ENCODE measurements at places on chromosomes 1 and 21.

DNA sequence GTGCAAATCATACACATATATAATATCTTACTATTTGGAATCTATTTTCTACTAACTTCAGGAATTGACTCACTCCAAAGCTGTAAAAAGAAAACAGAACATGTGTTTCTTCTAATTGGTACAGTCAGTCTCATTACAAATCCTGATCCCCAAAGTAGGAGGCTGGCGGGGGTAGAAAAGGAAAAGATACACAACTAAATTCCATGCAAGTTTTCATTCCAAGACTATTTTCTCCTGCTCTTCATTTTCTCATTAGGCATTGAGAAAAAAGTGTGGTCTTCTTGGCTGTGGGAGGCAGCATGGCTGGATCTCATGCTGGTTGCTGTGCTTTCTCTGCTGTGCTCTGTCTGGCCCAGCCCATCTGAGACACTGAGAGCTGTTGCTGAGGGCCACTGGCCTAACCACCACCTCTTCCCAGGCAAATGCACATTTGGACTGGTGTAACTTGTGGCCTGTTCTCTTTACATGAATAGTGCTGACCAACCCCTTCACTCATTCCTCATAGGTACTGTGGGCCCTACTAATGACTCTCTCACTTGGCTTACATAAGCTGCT, 1107.5 kb upstream of the B3GALT2 start:
- no peak for DNase-seq

DNA sequence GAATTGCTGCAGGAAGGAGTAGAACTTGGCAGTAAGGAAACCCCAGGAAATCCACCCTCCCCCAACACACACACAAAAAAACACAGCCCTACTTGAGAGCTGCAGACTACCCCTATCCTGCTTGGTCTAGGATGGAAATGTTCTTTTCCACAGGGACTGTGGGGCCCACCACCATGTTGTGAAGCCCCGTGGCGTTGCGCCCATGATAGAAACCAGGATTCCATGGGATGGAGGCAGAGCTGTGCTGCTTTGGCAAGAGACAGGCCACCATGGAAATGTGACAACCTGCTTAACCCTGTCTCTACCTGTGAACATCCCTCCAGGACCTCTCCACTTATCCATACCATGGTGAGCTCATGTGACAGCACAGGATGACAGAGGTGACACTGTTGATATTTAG, 121.1 kb upstream of the NGF start:
- DNase-seq, result no peak

DNA sequence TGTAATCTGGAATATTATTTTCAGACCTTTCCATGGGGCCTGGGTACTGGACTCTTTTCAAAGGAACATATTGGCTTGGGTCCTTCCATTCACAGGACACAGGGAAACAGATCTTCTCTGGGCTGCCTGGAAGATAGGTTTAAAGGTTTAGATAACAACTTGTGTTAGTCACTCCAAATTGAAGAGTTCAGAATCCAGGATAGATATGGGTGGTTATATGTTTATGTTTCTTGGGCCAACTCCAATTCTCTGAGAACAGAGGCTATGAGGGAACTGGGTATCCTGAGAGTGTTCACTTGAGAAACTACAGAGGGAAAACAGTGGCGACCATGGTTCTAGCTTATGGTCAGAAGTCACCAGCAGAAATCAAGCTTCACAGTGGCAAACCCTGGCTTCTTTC, 8.7 kb upstream of the PIGM start:
- DNase-seq, result no peak

GRCh38 chr1:197620714-197621163, 154.5 kb downstream of the DENND1B start:
- DNase-seq, result no peak

- DNase-seq, result no peak
Observed at GRCh38 chr1:2022063-2022770, 3.1 kb downstream of the GABRD start.

DNA sequence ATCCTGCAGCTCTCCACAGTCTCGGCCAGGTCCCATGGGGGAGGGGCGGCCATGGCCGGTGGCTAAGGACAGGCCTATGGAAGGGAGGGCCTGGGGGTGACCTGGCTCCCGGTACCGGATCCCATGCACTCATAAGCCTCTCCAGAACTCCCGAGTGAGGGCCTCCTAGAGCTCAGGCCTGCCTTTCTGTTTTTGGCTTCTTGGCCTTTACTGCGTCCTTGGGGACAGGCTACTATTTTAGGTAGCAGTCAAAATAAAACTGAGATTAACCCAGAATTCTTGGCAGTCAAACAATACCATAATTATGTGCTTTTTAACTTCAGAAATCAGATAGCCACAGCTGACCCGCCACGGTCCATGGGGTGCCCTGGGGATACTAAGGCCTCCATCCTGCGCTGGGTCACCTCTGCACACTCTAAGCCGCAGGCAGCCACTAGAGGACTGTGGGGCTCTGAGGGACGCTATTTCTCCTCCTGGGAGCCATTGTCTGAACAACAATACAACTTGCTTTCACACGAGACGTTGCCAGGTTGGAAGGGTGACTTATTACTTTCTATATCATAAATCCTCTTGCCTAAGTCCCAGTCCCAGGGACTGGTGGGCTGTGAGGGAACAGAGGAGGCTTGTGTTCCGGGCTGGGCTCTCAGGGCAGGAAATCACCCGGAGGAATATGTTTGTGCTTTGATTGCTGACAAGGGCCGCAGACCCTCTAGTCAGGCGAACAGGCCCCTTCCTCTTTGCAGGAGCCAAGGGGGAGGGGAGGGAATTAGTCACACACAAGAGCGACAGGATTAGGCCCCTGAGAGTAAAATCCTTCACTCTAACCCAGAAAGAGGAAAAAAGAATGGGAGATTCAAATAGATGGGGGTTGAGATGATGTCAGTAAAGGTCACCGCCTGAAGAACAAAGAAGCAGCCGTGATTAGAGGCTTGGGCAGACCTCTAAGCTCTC, 40.7 kb upstream of the BCAR3 start:
- no peak for DNase-seq

GRCh38 chr1:118145721-118146120, 39.3 kb downstream of the SPAG17 start:
- no peak for DNase-seq

GRCh38 chr1:46533179-46533864, 18.1 kb downstream of the KNCN start:
- no peak for DNase-seq

GRCh38 chr1:38814984-38815464, 44.5 kb downstream of the RRAGC start:
- no peak for DNase-seq

DNA sequence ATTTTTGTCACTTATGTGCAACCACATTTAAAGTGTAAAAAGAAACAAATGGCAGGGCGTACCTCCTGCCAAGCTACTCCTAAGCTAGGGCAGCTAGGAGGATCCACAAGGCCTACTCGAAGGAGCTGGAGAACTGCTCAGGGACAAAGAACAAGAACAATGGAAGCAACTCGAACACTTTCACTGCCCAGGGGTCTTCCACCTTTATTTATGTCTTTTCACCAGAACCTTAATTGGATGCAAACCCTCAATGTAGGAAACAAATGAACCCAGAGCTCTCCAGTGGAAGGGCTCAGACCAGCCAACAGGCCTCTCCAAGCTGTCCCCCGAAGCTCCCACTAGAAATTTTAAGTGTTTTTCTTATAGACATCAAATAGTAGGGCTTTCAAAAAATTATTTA, 39.9 kb downstream of the C1orf198 start:
- DNase-seq, result no peak

DNA sequence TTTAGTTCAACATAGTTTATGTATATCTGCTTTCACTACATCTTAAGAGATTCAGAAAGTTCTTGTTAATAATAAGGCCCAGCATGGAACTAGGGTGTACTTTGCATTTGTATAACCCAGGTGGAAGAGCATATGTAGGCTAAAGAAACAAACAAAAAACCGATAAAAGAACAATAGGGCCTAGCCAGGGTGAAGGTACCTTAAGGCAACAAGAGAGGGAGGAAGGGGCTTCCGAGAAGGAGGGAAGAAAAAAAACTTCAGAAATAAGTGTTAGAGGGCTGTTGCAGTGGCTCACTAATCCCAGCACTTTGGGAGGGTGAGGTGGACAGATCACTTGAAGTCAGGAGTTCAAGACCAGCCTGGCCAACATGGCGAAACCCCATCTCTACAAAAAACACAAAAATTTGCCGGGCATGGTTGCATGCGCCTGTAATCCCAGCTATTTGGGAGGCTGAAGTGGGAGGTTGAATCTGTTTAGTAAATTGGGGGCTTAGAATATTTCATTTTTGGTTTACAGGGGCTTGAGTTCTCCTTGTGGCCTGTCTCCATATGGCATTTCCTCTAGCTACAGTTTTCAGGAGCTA, 4.7 kb upstream of the SPATA45 start:
- DNase-seq, result no peak

DNA sequence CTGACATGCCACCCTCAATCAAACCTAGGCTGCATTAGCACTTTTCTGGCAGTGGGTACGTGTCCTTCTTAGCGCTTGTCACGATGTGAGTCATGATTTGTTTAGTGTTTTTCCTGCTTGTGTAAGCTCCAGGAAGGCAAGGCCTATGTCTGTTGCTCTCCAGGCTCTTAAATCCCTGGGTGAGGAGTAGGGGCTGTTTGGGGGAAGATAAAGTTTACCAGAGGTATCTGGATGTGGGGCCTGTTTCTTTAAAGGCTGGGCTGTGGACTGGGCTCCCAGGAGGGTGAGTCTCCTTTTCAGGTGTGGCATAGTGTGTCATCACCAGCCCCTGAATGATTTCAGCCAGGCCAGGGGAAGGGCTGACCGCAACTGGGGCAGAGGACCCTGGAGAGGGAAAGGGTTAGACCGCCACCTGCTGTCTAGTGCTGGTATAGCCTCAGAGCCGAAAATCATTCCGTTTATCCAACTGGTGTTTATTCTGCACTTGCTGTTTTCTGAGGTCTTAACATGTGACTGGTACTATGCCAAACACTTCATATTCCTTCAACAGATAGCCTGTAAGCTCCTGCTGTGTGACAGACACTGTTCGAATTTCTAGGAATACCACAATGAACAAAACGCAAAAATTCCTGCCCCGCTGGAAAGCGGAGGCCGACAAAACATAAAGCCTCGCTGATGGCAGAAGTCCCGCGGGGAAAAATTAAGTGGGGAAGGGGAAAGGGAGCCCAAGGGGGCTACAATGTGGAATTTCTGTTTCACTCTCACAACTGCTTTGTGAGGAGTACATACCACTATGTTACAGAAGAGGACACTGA, 9.7 kb downstream of the SERINC2 start:
- DNase-seq, result peak; percentile 55

Measured in AG04450 (cell line).